Peyer's patch (tissue), 4 donors: ENCODE measurements at places on chromosomes 13 and 19.

GRCh38 chr13:94140027-94140426 is 339.5 kb downstream of the DCT start:
- no peak for DNase-seq

DNA sequence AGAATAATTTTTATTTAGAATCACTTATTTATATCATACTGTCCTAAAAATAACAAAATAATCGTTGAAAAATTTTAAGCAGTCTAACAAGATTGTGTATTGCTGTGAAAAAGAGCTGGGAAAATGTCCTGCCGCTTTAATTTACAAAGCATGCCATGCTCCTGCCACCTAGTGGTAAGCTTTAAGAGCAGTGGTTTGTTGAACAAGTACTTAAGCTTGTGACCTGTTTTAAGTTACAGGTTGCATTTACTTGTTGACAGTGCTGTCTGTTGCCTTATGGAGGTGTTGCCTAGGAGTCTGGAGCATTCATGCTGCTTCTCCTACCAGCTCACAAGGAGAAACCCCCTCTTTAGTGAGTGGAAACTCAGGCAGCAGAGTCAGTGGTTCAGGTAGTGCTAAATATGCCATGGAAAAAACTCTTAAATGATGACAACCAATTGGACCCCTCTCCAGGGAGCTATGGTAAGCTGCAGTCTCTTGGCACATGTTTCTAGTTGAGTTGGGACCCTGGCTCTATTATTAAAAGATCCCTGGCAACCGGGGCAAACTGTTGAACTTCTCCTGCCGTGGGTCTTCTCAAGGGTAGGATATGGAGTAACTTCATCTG is 68.4 kb downstream of the SPATA13 start:
- no peak for DNase-seq

DNA sequence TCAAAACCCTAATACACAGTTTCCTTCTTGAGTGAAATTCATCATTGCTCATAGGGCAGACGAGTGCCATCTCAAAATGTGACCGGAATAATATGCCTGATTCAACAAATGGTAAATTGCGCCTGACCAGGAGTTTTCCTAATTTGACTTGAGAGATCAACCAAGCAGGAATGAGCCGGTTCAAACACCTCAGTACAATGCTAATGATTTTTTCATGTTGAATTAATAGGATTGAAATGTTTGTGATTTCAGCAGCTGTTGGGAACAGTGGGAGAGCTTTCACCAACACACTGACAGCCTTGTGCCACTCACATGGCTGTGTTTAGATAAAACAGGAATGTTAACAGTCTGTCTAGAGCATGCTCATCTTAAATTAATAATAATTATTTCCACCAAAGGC is 484.8 kb downstream of the PCDH9 start:
- no peak for DNase-seq

GRCh38 chr13:30477346-30478195 is 11.8 kb upstream of the HMGB1 start:
- DNase-seq = no peak

DNA sequence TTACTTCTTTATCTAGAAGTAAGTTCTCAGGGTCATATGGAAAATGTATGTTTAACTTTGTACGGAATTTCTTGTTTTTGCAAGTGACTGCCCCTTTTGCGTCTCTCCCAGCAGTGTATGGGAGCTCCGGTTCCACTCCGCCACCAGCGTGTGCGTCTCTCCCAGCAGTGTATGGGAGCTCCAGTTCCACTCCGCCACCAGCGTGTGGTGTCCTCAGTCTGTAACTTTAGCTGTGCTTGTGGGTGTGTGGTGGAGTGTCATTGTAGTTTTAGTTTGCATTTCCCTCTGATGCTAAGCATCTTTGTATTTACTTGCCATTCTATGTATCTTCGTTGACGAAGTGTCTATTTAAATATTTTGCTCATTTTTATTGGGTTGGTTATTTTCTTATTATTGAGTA is 2.4 kb downstream of the CUL4A start:
- no peak for DNase-seq
